ENCODE measurements at places on chromosomes 7 and 10. TPM values are rescaled to one million over a fixed set of nuclear protein-coding genes. Genes with fewer than 3 reads are reported as not detected.

ZNF273 gene
- 4.7 TPM for total RNA-seq

DNA sequence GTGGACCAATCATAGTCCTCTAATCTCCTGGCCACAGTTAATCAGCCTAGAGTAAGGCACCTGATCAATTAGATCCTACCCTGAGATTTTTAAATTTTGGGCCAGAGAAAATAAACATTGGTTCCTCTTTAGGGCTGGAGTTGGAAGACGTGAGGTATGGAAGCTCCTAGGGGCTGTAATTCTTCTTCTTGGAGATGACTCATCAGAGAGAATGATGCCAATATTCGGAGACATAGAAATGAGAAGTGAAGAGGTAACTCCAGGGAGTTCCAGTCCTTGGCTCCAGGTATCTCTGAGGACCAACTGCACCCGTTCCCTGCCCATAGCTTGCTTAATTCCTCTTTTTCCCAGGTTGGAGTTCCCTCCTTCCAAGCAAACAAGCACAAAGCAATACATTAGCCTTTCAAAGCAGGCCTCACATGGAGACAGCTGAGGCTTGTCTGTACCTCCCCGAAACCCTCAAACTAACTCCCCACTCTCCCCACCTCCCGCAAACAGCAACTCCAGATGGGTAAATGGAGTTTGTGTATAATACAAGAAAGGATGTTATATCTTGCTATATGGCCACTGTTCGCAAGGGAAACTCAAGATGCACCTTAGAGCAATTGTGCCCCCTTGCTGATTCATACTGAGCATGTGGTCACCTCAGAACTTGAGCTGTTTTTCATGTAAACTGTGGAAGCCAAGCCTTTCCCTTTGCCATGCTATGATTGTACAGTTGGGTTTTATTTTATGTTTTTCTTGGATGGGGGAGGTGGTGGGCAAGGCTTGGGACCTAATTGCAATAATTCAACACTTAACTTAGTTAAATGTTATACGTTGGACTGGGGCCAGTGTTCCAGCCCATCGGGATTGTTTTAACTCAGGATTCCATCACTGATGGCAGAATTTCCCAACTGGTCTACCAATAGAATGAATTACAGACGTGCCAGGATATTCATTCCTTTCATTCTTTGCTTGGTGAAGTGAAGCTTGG is 29.3 kb downstream of the PIK3AP1 start:
- H3K27ac ChIP-seq: no peak overlapping the region
- H3K36me3 ChIP-seq: no peaks in the 10 kb centered on the region
- H3K4me3 ChIP-seq: no peak overlapping the region
- H3K27me3 ChIP-seq: no peaks in the 10 kb centered on the region
- H3K4me1 ChIP-seq: no peaks in the 10 kb centered on the region

- H3K27me3 ChIP-seq: peaks cover 4% of the 10 kb centered on the region
- no peak overlapping the region for H3K27ac ChIP-seq
- no peak for DNase-seq
- no peak overlapping the region for H3K4me3 ChIP-seq
- H3K4me1 ChIP-seq: no peaks in the 10 kb centered on the region
Observed at GRCh38 chr10:80896959-80897358, 359.3 kb downstream of the SH2D4B start.

DNA sequence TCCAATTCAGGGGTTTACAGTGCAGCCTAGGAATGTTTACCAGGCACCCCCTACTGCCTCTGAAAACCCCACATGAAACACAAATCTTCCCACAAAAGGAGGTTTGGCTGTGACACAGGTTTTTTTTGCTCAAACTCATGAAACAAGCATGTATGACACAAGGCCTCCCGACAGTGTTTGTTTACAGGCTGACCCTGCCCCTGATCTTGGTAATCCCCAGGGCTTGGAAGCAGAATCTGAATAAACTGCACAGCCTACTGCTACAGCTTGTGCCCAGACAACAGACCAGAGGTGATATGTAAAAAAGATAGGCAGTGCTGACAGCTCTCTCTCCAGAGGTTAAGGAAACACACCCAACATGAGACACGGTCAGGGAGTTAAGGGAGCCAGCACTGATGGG is 184.2 kb downstream of the KMT2E start:
- no peak overlapping the region for H3K4me3 ChIP-seq
- no peak for DNase-seq
- no peak overlapping the region for H3K27ac ChIP-seq
- no peaks in the 10 kb centered on the region for H3K36me3 ChIP-seq

GRCh38 chr7:100585511-100586265 is at the start of gene LRCH4:
TSS of gene LRCH4 (minus strand) at chr7:100586129. CDS start at chr7:100586100, 29 bp downstream.
- no peak within 1 kb of the TSS for H3K27ac ChIP-seq
- H3K4me1 ChIP-seq: no peaks in the 10 kb centered on the region
- no peaks in the 10 kb centered on the region for H3K27me3 ChIP-seq
- DNase-seq: no peak
- H3K4me3 ChIP-seq: peak within 1 kb of the TSS; percentile 85
- no peaks in the 10 kb centered on the region for H3K36me3 ChIP-seq

All from aorta (tissue), 5 donors.